ENCODE measurements at places on chromosomes 3 and 15. TPM values are rescaled to one million over a fixed set of nuclear protein-coding genes. Genes with fewer than 3 reads are reported as not detected.

Gene SPINT1
- 0.93 TPM for total RNA-seq

Gene PLD1
- 173 TPM for total RNA-seq

Gene COL6A5
- total RNA-seq, result not detected

Gene CORO2B
- 3.7 TPM for total RNA-seq

Gene NANOGP8
- not detected for total RNA-seq

Gene GHRL
- not detected for total RNA-seq

Gene CP
- under 0.01 TPM for total RNA-seq

Gene PIK3R4
- 48.5 TPM for total RNA-seq

Gene SI
- not detected for total RNA-seq

Gene BFSP2
- total RNA-seq, result not detected

Gene LRRC31
- total RNA-seq, result not detected

Gene HHLA2
- not detected for total RNA-seq

Gene LRRK1
- total RNA-seq, result 16.2 TPM

Gene ZMYND10
- 0.13 TPM for total RNA-seq

Gene SYNPR
- not detected for total RNA-seq

Gene EXD1
- total RNA-seq, result not detected

Gene CKMT1A
- total RNA-seq, result not detected

Gene PCSK6
- 0.07 TPM for total RNA-seq

Gene TUSC2
- total RNA-seq, result 29.6 TPM

Gene PSMD2
- total RNA-seq, result 555 TPM

Gene ALCAM
- 200 TPM for total RNA-seq

Gene DPPA4
- total RNA-seq, result not detected

Gene RPL14
- total RNA-seq, result 613 TPM

Gene FBXL22
- 0.13 TPM for total RNA-seq

Gene RGMA
- total RNA-seq, result not detected

Gene NCEH1
- total RNA-seq, result 42.6 TPM

Gene CTXN2
- not detected for total RNA-seq

Gene PLCH1
- 0.27 TPM for total RNA-seq

Gene TMEM207
- not detected for total RNA-seq

Gene IL12A
- total RNA-seq, result 0.65 TPM

Gene GOLGA8G
- not detected for total RNA-seq

Measured in thoracic aorta endothelial cell (primary cell).